ENCODE measurements at places on chromosomes 1 and 21. TPM values are rescaled to one million over a fixed set of nuclear protein-coding genes. Genes with fewer than 3 reads are reported as not detected.

The RALGPS2 gene
- total RNA-seq: 21.3 TPM

The BATF3 gene
- 1.0 TPM for total RNA-seq

The ZBTB17 gene
- 15.1 TPM for total RNA-seq

The MCOLN3 gene
- not detected for total RNA-seq

The CYYR1 gene
- total RNA-seq: 2.4 TPM

DNA sequence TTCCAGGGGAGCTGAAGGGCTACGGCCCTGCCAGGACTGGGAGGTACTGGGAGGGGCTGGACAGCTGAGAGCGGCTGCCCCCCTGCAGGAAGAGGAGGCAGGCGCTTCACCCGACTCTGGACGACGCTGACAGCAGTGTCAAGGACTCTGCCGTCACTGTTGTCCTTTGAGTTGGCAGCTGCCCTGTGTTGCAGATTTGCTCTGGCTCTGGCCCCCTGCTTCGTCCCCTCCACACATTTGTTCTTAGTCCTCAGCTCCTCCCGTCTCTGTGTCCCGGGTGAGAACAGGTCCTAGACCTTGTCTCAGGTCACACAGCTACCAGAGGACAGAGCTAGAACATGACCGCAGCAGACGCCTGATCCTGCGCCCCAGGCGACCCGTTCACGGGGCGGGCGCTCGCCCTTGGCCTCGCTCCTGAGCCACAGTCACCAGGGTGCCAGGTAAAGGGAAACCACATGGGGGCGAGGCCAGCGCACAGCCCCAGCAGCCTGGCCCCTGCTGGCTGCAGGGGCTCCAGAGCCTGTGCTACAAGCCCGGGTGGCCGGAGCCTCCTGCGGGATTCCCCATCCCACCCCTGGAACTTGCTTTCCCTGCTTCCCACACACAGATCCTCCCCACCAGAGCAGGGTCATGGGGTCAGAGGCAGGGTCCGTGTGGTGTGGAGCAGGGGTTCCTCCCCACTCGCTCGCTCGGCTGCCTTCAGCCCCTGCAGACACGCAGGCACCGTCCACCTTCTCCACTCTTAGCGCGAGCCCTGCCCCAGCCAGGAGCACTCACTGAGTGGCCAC lies 10.7 kb upstream of the NPHP4 start:
- no peaks in the 10 kb centered on the region for H3K36me3 ChIP-seq
- no peaks in the 10 kb centered on the region for H3K4me1 ChIP-seq
- no peak overlapping the region for H3K4me3 ChIP-seq
- no peak overlapping the region for H3K27ac ChIP-seq
- H3K27me3 ChIP-seq: no peaks in the 10 kb centered on the region

GRCh38 chr1:22255341-22256212 lies 112.7 kb upstream of the WNT4 start:
- H3K27ac ChIP-seq: no peak overlapping the region
- H3K4me1 ChIP-seq: peaks cover 20% of the 10 kb centered on the region
- H3K36me3 ChIP-seq: no peaks in the 10 kb centered on the region
- DNase-seq: no peak
- H3K4me3 ChIP-seq: no peak overlapping the region

DNA sequence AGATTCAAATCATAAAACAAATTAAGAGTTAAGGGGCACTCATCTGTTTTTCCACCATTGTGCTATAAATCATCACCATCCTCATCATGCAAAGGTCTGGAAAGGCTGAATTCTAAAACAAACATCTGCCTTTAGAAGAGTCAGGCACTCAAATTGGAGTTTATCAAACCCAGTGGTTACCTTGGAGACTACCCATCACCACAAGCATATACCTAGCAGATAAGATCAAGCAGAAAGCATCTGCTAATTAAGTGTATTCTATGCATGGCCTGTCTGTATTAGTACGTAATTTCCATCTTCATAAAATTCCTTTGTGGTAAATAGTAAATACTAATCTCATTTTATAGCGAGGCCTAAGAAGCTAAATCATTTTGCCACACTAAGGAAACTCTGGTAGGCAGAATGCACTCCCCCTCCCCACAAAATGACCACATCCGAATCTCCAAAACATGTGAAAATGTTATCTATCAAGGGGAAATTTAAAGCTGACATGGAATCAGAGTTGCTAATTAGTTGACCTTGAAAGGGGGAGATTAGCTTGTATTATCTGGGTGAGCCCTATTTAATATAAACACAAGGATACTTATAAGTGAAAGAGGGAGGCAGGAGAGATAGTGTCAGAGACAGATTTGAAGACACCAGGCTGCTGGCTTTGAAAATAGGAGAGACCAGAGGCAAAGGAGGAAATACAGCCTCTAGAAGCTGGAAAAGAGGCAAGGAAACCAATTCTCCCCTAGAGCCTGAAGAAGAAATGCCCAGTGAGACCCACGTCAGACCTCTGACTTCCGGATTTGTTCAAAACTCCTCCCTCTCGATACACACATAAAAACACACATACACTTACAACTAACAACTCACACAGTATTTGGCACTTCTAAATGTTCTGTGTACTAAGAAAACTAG lies 23.2 kb downstream of the ARID4B start:
- no peak for DNase-seq
- no peaks in the 10 kb centered on the region for H3K36me3 ChIP-seq
- no peak overlapping the region for H3K27ac ChIP-seq
- H3K4me1 ChIP-seq: peaks cover 13% of the 10 kb centered on the region
- no peak overlapping the region for H3K4me3 ChIP-seq

DNA sequence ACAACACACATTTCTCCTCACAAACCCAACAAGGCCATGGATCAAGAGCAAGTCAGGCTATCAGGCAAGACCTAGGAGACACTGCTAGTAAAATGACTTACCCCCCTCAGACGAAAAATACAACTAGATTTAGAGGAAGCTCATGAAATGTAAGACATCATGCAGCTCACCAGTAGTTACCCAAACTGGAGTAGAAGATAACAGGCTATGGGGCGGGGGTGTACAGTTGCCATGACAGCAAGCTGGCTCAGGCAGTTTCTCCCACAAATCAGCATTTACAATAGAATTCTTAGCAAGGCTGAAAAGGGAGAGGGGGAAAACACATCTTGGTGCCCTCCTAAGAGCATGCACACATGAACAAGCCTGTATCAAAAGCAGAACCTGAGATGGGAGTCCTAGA lies 13.9 kb downstream of the TPM3 start:
- DNase-seq: no peak
- H3K27ac ChIP-seq: peak overlapping the region; percentile 72
- H3K27me3 ChIP-seq: no peaks in the 10 kb centered on the region
- peaks cover 40% of the 10 kb centered on the region for H3K4me1 ChIP-seq
- H3K36me3 ChIP-seq: peaks cover 5% of the 10 kb centered on the region

DNA sequence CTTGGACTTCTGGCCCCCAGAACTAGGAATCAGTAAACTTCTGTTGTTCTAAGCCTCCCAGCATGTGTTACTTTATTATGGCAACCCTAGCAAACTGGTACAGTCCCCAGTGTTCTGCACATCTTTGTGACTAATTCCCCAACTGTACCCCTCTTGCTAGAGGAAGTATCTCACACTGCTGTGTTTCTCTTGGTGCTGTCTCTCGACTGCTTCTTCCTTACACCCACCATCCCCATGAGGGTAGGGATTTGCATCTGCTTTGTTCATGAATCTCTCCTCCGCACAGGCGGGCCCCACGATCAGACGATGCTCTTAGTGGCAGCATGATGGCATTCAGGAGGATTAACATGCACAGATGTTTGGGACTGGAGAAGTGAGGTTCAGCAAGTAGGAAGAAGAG lies 46.7 kb downstream of the CLIC6 start:
- no peaks in the 10 kb centered on the region for H3K36me3 ChIP-seq
- DNase-seq: no peak
- H3K4me1 ChIP-seq: no peaks in the 10 kb centered on the region
- peaks cover 13% of the 10 kb centered on the region for H3K27me3 ChIP-seq
- H3K27ac ChIP-seq: no peak overlapping the region

- no peak overlapping the region for H3K4me3 ChIP-seq
- DNase-seq: no peak
- peak overlapping the region; percentile 8 for H3K27ac ChIP-seq
- H3K4me1 ChIP-seq: peaks cover 20% of the 10 kb centered on the region
- H3K36me3 ChIP-seq: no peaks in the 10 kb centered on the region
Observed at GRCh38 chr1:160638926-160639325, 7.9 kb downstream of the SLAMF1 start.

GRCh38 chr1:22639286-22639685 lies 2.9 kb downstream of the C1QA start:
- no peak overlapping the region for H3K4me3 ChIP-seq
- no peaks in the 10 kb centered on the region for H3K4me1 ChIP-seq
- no peaks in the 10 kb centered on the region for H3K27me3 ChIP-seq
- H3K27ac ChIP-seq: no peak overlapping the region

- DNase-seq: no peak
- H3K4me1 ChIP-seq: no peaks in the 10 kb centered on the region
- H3K36me3 ChIP-seq: no peaks in the 10 kb centered on the region
- peaks cover 15% of the 10 kb centered on the region for H3K27me3 ChIP-seq
- no peak overlapping the region for H3K4me3 ChIP-seq
Observed at GRCh38 chr1:28812669-28813468, 899 bp downstream of the OPRD1 start.

DNA sequence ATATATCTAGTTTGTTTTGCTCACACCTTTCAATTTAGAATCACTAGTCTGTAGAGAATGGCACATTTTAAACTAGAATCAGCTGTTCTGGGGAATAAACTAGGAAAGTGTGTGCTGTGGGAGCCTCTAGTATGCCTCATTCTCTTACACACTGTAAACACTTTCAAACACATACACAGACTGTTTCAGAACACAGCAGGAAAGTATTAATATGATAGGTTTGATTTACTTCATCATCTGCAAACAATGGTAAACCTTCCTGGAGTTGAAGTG lies 67.1 kb upstream of the ABCG1 start:
- H3K36me3 ChIP-seq: no peaks in the 10 kb centered on the region
- no peak for DNase-seq
- no peaks in the 10 kb centered on the region for H3K27me3 ChIP-seq

DNA sequence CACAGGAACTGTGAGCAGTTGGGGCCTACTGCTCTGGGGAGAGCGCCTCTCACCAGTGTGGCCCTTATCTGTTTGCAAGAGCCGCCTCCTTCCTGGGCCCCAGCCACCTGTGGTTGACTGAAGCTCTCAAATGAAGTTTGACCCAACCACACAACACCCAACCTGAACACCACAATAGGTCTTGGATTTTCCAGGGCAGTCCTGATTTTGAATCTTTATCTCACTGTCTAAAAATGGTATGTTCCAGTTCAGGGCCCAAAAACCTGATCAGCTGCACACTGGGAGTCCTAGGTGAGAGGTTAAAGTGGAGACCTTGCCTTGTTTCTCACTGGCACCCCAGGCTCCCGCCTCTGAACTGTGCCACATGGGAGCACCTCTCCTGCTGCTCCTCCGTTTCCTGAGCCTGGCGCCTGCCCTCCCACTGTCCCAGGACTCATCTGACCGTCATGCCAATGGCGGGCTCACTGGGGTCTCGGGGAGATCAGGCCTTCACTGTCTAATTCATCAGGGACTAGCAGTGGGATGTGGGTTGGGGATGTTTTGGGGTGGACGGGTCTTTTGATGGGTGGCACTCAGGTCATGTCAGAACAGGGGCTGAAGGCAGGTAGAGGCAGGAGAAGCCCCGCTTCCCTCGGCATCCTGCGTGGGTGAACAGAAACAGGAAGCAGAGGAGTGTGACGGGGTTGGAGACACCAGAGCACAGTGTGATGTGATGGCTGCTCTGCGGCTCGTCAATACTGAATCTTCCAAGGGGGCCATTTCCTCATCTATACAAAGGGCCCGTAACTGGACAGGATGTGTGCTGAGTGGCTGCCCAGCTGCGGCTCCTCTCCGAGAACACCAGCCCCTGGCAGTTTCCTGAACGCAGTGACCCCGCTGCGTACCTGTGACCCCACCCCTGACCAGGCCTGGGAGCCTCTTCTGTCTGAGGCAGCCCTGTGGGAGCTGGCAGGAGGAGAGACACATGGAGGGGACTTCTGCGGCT lies 59.6 kb upstream of the ITPKB start:
- no peaks in the 10 kb centered on the region for H3K36me3 ChIP-seq
- DNase-seq: peak; percentile 39
- H3K27ac ChIP-seq: no peak overlapping the region
- no peaks in the 10 kb centered on the region for H3K4me1 ChIP-seq
- H3K27me3 ChIP-seq: no peaks in the 10 kb centered on the region
- H3K4me3 ChIP-seq: no peak overlapping the region

DNA sequence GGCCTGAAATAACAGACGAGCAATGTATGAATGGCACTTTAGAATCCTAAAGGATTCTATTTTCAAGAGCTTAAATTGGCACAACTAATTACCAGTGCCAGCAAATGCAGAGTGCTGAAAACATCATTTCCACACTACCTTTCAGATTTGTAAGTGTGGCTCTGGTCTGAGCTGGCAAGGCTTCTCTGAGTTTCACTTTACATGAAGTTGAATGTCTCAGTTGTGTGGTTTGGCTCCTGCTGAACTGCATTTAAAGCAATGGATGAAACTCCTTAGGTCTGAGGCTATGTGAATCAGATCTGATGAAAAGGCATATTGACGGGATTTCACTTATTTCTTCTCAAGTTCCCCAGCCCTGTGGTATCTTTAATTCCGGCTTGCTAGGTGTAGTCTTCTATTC lies 114.8 kb upstream of the PTGFR start:
- H3K4me1 ChIP-seq: no peaks in the 10 kb centered on the region
- H3K27me3 ChIP-seq: no peaks in the 10 kb centered on the region
- H3K36me3 ChIP-seq: no peaks in the 10 kb centered on the region
- no peak overlapping the region for H3K4me3 ChIP-seq
- no peak overlapping the region for H3K27ac ChIP-seq

Data from liver (tissue), 10 donors.